CD4-positive, alpha-beta T cell treated with Interleukin-4 for 4 hours (primary cell): ENCODE measurements at places on chromosomes 7 and 10.

- no peak for DNase-seq
These were observed 1.3 kb downstream of the SEMA3D start for GRCh38 chr7:85185424-85186082.

DNA sequence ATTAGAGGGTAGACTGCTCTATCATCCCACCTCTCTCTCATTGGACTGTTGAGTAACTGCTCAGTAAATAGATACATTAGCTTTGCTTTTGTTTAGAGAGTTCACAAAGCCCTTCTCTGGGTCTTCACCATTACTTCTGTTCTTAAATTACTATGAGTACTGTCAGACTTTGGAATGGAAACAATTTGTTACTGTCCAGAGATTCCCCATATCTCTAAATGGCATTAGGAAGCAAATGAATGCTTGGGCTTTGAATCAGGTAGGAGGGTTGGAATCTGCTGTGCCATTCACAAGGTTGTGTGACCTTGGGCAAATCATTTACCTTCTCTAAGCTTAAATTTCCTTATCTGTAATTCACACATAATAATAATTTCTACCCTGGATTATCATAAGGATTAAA is 541.0 kb upstream of the FZD8 start:
- no peak for DNase-seq

DNA sequence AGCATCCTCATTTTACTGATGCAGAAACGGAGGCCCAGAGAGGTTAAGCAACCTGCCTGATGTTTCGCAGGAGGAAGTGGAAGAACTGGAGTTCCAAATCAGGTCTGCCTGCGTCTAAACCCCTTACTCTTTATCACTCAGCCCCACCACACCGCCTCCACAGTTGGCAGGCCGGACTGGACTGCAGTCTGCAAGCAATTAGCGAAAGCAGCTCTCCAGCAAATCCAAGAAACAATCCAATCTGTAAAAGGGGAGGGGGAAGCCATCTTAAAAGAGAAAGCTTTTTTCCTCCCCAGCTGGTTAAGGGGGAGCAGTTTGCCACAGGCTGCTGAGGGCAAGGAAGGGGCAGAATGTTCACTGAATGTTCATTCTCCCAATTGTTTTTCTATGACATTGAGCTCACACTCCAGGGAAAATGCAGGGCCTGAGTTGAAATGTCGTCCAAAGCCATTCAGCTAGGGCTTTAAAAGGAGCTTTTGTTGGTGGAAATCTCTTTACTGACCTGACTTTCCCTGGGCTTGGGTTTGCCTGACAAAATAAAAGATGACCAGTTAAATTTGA is 350.1 kb downstream of the RNLS start:
- no peak for DNase-seq

GRCh38 chr7:88458279-88458678 is 151.6 kb upstream of the STEAP4 start:
- DNase-seq = no peak

GRCh38 chr10:75941223-75941801 is 509.9 kb downstream of the LRMDA start:
- DNase-seq = no peak
